ENCODE measurements at places on chromosomes 5 and 9.

DNA sequence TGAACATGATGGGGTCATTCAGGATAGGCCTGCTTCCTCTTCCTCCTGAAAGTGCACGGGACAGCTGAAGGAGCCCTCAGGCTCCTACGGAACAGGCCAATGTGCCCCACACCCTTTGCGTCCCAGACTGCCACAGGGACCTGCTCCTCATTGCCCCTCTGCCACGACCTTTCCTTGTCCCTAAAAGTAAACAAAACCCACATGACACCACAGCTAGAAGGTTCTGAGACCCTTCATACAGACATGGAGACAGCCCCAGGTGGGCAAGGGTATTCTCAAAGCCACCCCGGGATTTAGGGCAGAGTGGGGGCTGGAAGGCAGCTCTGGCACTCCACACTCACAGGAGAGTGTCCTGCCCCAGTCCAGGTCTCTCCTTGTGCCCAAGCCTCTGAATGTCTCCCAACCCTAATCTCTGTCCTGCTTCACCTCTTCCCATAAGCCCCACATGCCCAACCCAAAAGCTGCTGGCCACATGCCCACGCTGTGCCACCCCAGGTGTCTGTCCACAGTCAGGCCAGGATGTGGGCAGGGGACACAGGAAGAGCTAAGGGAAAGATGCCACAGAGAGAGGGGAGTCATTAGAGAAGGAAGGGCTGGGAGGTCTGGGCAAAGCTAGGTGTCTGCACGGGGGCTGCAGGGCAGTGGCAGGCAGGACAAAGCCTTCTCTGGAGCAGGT, 800 bp downstream of the AMBP start:
- no peak for DNase-seq

DNA sequence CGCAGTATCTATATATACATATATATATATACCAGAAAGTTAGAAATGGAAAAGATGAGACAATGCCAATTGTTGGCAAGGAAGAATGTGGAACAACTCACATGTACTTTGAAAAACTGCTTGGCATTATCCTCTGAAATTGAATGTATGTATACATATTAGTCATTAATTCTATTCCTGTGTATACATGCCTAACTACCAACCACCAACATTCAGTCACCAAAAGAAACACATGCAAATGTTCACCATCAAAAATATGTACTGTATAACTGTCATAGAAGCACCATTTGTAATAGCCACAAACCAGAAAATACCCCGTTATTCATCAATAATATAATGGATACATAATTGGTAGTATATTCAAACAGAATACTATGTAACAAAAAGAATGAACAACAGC, 330.2 kb upstream of the GRAMD2B start:
- no peak for DNase-seq

GRCh38 chr5:32707418-32707997, 3.6 kb upstream of the NPR3 start:
- no peak for DNase-seq

- no peak for DNase-seq
These were observed 5.0 kb upstream of the CXXC5 start for GRCh38 chr5:139642891-139643871.

GRCh38 chr5:68798877-68799843, 294.7 kb upstream of the SLC30A5 start:
- no peak for DNase-seq

- no peak for DNase-seq
These were observed 323.9 kb downstream of the TMEM161B start for GRCh38 chr5:87944553-87945285.

- peak; percentile 13 for DNase-seq
These were observed 80.3 kb downstream of the MAP1B start for GRCh38 chr5:72187388-72188075.

DNA sequence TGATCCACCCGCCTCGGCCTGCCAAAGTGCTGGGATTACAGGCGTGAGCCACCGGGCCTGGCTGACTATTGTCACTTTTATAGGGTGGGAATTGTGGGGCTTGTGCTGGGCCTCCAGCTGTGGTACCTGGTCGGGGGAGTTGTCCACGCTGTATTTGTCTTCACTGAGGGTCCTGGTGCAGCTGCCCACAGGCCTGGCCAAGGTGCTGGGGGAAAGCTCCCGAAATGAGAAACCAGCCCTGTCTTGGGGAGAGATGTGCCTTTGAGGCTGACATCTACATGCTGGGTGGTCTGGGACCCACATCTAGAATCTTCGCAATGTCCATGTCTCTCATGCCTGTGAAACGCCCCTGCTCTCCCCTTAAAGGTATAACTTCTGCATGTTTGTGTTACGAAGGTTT, 2.6 kb downstream of the EXOC3 start:
- DNase-seq: no peak

DNA sequence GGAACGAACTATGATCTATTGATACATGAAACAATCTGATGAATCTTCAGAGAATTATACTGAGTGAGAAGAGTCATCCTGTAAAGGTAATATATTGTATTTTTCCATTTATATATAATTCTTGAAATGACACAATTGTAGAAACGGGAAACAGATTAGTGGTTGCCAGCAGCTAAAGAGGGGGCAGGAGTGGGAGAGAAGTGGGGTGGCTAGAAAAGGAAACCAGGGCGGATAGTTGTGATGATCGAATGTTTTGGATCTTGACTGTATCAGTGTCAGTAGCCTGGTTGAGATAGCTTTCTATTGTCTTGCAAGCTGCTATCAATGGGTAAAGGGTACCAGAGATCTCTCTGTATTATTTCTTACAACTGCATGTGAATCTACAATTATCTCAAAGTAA, 17.7 kb upstream of the RAPGEF1 start:
- DNase-seq: no peak

- no peak for DNase-seq
These were observed 379.9 kb upstream of the ACO1 start for GRCh38 chr9:32004431-32005076.

- no peak for DNase-seq
These were observed 143.8 kb downstream of the SMARCA2 start for GRCh38 chr9:2158766-2159430.

DNA sequence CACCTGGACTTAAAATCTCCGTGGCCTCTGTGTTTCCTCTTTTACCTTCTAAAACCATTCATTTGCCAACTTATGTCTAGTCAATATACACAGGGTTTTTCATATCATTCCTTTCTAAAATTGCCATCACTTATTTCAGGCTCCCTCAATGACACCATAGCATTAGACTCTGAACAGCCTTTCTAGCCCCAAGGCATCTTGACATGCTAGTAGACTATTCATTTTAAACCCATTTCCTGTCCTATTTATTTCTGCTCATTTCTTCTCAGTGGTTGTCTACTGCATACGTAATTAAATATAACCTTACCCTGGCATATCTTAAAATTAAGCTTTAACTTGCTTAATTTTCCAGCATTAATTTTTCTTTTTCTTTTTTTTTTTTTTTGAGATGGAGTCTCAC, 83.2 kb downstream of the PHAX start:
- DNase-seq: no peak

DNA sequence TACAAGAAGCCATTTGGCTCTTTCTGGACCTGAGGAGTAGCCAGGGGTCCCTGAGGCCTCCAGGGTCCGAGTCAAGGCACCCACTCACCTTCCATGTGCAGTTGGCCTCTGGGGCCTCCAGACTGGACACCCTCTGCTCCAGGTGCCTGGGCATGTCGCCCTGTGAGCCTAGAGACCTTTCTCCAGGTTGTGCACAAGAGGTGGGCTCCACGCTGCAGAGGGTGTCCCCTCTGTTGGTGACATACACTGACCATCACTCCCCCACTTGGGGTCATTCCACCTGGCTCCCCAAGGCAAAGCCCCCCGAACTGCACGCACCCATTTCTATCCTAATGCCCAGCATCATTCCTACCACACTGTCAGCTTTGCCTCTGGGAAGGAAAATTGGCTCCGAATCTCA, 48.8 kb downstream of the RASGEF1C start:
- no peak for DNase-seq

DNA sequence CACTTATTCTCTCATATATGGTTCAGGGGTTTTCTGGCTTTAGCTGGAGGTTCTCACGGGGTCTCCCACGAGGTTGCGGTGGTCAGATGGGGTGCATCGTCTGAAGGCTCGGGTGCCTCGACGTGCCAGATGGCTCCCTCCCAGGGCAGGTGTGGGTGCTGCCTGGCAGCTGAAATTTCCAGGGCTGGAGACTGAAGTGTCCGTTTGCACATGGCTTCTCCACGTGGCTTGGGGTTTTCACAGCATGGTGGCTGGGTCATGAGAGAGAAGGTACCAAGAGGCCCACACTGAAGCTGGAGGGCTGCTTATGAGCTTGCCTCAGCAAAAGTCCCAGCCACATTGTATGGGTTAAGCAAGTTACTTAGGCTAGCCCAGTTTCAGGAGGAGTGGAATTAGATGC, 218.6 kb downstream of the AGTPBP1 start:
- no peak for DNase-seq

DNA sequence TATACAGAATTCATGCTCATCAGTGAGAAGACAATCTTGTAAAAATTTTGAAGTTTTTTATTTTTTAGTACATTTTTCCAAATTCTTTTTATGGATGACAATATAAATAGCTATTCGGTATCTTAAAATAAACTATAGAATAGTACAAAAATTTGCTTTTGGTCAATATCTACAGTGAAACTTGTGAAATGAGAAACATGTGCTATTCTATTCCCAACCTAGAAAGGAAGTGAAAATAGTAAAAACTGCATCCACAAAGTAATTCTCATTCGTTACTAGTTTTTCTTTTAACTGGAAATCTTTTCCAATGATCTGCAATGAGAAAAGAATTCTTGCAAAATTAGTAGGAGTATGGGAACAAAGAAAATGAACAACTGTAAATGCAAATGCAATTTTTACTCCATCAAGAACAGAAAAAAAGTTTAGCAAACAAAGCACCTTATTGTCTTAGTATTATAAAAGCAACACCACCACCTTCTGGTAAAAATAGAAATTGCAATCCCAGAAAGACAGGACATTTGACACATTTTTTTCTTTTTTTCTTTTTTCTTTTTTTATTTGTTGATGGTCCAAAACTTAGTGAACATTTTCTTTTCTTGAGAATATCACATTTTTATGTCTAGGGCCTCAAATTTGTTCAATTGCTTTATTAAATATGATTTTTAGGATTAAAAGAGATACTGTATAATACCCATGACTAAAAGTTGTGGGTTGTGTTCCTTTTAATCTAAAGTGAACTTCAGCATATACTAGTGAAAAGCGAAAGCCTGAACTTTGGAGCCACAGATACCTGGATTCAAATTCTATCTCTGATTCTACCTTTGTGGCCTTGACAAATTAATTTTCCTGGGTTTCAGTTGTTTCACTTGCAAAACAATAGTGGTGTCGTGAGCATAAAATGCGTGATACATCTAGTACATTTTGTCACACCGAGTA, 72.3 kb downstream of the SLCO4C1 start:
- DNase-seq: peak; percentile 66

GRCh38 chr5:180027459-180028089, 44.0 kb downstream of the RNF130 start:
- DNase-seq: no peak

GRCh38 chr5:89372176-89372575, 489.2 kb upstream of the MEF2C start:
- no peak for DNase-seq

- DNase-seq: no peak
These were observed 30.7 kb upstream of the CORO2A start for GRCh38 chr9:98222885-98223691.

GRCh38 chr9:73441890-73442818, 290.5 kb downstream of the ANXA1 start:
- DNase-seq: no peak

DNA sequence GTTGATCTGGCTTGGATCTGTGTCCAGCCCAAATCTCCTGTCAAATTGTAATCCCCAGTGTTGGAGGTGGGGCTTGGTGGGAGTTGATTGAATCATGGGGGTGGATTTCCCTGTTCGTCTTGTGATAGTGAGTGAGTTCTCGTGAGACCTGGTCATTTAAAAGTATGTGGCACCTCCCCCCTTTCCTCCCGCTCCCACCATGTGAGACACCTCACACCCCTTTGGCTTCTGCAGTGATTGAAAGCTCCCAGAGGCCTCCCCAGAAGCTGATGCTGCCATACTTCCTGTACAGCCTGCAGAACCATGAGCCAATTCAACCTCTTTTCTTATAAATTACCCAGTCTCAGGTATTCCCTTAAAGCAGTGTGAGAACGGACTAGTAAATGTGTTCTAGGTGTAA, 117.3 kb upstream of the PTCH1 start:
- no peak for DNase-seq

DNA sequence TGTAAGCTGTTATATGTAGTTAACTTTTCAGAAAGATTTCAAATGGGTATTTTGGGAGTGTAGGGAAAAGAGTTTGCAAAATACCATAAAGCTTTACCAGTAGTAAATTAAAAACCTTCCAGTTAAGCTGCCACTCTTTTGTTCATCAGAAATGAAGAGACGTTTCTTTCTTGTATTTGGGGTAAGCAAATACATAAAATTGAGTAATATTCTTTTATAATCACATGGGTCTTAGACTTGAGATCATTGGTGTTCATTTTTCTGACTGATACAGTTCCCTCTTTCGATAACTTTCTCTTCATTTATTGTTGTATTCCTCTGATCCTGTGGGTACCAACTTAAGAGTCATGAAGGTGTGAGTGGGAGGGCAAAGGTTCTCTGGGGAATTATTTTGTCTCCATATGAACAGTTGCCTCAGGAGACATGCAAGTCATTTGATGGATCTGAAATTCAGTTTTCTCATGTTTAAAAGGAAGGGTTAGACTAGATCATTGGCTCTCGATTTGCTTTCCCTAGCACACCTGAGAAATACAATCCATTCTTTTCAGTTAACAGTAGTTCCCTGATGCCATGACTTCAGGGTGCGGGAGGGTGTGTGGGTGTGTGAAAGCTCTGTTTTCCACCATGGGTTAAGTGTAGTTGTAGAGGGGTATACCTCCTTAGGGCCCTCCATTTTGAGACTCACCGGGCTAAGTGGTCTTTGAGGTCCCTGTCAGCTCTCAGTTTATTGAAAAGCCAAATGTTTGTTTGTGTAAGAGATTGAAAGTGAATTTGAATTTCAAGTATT, 47.7 kb downstream of the CNTRL start:
- peak; percentile 38 for DNase-seq

DNA sequence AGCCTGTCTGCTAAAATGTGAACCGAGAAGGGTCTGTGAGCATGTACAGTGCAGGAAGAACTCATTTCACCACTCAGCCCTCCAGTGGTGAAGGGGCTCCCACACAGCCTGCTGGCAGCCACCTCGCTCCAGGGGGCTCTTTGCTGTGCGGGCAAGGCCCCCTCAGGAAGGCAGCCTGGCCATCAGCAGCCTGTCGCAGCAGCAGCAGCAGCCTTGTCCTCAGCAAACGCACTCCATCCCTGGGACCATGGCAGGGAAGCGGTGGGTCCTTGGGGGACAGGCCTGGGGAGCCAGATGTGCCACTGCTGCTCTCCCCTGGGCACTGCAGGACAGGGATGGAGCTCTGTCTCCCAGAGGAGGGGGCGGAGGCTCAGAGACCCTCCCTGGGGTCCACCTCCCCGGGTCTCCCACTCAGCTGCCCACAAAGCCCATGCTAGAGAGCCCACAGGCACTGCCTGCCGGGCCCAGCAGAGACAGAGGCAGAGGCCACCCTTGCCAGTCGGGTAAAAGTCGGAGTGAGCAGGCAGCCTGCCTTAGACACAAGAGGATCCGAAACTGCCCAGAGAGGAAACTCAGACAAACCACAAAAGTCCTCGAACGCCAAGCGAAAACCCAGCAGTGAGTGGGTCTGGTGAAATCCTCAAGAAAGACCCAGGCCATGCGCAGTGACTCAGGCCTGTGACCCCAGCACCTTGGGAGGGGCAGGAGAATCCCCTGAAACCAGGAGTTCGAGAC, 8.0 kb downstream of the BRD3 start:
- no peak for DNase-seq

Measured in thymus (tissue), 14 donors.